Pancreas (tissue), 10 donors: ENCODE measurements at places on chromosomes 6 and 20. TPM values are rescaled to one million over a fixed set of nuclear protein-coding genes. Genes with fewer than 3 reads are reported as not detected.

GRCh38 chr6:34810936-34811632 is 19.2 kb downstream of the BLTP3A start:
- H3K27me3 ChIP-seq = no peaks in the 10 kb centered on the region
- no peak overlapping the region for H3K4me3 ChIP-seq
- H3K36me3 ChIP-seq = no peaks in the 10 kb centered on the region
- H3K4me1 ChIP-seq = no peaks in the 10 kb centered on the region

- no peak for DNase-seq
- H3K36me3 ChIP-seq = no peaks in the 10 kb centered on the region
- no peak overlapping the region for H3K27ac ChIP-seq
These were observed 43.8 kb downstream of the CEP57L1 start for GRCh38 chr6:109139109-109139508.

DNA sequence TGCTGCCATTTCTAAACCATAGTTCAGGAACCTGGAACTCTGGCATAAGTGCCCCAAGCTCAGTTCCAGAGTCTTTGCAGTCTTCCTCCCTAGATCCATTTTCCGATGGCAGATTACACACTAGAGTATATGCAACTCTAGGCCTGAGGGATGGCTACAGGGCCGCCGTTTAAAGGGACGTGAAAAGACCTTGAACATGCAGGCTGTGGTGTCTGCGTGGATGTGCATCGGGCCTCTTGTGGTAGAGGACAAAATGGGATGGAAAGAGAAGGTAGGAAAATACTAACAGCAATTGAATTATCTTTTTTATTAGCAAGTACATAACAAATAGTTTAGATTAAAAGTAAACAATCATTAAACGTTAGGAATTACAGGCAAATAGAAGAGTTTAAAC is 588.9 kb downstream of the RFPL4B start:
- no peaks in the 10 kb centered on the region for H3K27me3 ChIP-seq
- no peak overlapping the region for H3K4me3 ChIP-seq
- H3K4me1 ChIP-seq = no peaks in the 10 kb centered on the region
- no peaks in the 10 kb centered on the region for H3K36me3 ChIP-seq

- no peaks in the 10 kb centered on the region for H3K27me3 ChIP-seq
- H3K4me3 ChIP-seq = no peak overlapping the region
- DNase-seq = no peak
- H3K4me1 ChIP-seq = no peaks in the 10 kb centered on the region
These were observed 122.5 kb upstream of the BMP2 start for GRCh38 chr20:6644813-6645628.

DNA sequence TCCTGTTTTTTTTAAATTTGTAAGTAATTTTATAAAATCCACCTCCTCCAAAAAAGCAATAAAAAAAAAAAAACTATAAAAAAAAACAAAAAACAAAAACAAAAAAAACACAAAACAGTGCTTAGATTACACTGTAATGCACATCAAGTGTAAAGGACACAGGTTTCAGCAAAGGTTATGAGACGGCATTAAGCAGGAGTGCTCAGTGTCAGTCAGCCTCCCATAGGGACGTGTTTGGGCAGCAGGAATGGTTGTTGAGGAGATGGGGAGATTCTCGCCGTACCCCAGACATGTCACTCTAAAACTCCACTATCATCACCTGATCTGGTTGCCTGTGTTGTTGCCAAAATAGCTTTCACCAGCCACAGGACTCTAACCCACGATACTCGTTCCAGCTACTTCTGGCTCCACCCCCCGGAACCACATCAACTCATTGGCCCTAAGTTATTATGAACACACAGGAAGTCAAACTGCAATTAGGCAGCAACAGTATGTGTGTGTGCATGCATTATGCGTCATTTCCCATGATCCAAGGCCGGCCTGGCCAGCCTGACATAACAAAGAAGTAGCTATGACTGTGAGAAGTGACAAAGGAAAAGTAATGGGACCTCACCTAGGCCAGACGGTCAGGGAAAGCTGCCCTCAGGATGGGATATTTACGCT is 28.7 kb downstream of the ECT2L start:
- H3K27me3 ChIP-seq = no peaks in the 10 kb centered on the region
- no peak for DNase-seq
- H3K27ac ChIP-seq = no peak overlapping the region
- no peaks in the 10 kb centered on the region for H3K4me1 ChIP-seq
- H3K4me3 ChIP-seq = no peak overlapping the region
- no peaks in the 10 kb centered on the region for H3K36me3 ChIP-seq

The COX4I2 gene
- total RNA-seq = 0.60 TPM

The ZC3H12D gene
- total RNA-seq = 0.90 TPM

The C20orf141 gene
- not detected for total RNA-seq

The SPATA25 gene
- 0.83 TPM for total RNA-seq

DNA sequence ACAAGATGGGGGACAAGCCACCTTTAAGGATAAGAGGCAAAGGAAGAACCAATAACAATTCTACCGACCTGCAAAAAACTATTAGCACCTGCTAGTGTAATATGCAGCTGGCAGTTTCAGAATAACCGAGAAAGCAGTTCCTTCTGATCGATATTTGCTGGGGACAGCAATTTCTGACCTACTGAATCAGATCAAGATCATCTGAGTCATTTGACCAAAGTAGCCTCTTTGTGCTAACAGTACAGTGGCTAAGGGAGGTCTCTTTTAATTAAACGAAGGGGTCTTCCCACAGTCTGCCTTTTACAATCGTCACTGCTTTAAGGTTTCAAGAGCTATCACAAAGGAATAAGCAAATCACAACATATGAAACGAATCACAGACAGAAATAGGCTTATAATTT is 318.9 kb downstream of the BTBD9 start:
- H3K4me1 ChIP-seq = no peaks in the 10 kb centered on the region
- no peaks in the 10 kb centered on the region for H3K27me3 ChIP-seq
- no peaks in the 10 kb centered on the region for H3K36me3 ChIP-seq
- H3K27ac ChIP-seq = no peak overlapping the region
- no peak overlapping the region for H3K4me3 ChIP-seq

- H3K4me3 ChIP-seq = no peak overlapping the region
- H3K4me1 ChIP-seq = no peaks in the 10 kb centered on the region
- H3K36me3 ChIP-seq = no peaks in the 10 kb centered on the region
- H3K27me3 ChIP-seq = peaks cover 4% of the 10 kb centered on the region
- no peak overlapping the region for H3K27ac ChIP-seq
These were observed 85.3 kb downstream of the LINC00237 start for GRCh38 chr20:21020659-21021471.

The TRIM40 gene
- total RNA-seq = not detected

DNA sequence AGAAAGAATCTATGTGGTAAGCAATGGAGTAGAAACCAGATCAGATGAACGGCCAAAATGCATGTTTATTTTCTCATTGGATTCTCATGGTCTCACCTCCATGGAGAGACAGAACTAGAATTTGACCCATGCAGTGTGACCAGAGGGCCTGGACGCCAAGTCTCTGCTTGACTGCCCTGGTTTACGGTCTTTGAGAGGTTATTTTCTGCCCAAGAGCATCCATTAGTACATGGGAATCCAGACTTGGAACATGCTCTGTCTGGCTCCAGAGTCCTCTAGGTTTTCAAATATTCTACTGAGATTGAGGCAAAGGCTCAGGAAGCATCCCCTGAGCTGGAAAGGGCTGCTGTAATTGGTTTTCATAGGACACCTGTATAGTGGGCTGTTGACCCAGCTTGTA is 45.5 kb upstream of the UST start:
- H3K4me1 ChIP-seq = peaks cover 7% of the 10 kb centered on the region
- no peaks in the 10 kb centered on the region for H3K27me3 ChIP-seq
- H3K36me3 ChIP-seq = no peaks in the 10 kb centered on the region
- H3K27ac ChIP-seq = no peak overlapping the region
- no peak for DNase-seq

The CNR1 gene
- total RNA-seq = 0.79 TPM

DNA sequence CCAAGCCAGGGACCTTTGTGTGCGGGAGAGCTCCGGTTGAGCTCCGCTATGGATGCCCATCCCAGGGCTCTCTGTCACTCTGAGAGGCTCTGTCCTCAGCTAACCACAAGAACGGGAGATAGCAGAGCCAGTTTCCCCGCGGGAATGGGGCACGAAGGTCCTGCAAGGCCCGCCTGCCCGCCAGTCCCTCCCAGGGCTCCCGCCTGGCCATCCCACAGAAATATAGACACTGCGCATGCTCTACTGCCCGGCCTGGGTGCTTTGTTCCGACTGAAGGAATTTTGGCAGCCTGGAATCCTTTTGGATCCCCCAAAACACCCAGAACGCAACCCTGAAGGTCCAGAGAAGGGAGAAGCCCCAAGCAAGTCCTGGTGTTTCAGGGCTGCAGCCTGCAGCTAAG is 8.6 kb upstream of the DEFB110 start:
- no peaks in the 10 kb centered on the region for H3K36me3 ChIP-seq
- no peak for DNase-seq
- no peak overlapping the region for H3K27ac ChIP-seq
- no peaks in the 10 kb centered on the region for H3K4me1 ChIP-seq
- H3K4me3 ChIP-seq = no peak overlapping the region
